Midbrain (tissue), 1 donor: ENCODE measurements at places on chromosomes 3 and 15.

- DNase-seq, result no peak
Measured at GRCh38 chr3:29370476-29371420, 89.9 kb downstream of the RBMS3 start.

GRCh38 chr3:71694358-71694999 lies 30.7 kb downstream of the EIF4E3 start:
- DNase-seq, result no peak

- DNase-seq, result no peak
Measured at GRCh38 chr3:109683746-109684145, 346.4 kb upstream of the DPPA4 start.

DNA sequence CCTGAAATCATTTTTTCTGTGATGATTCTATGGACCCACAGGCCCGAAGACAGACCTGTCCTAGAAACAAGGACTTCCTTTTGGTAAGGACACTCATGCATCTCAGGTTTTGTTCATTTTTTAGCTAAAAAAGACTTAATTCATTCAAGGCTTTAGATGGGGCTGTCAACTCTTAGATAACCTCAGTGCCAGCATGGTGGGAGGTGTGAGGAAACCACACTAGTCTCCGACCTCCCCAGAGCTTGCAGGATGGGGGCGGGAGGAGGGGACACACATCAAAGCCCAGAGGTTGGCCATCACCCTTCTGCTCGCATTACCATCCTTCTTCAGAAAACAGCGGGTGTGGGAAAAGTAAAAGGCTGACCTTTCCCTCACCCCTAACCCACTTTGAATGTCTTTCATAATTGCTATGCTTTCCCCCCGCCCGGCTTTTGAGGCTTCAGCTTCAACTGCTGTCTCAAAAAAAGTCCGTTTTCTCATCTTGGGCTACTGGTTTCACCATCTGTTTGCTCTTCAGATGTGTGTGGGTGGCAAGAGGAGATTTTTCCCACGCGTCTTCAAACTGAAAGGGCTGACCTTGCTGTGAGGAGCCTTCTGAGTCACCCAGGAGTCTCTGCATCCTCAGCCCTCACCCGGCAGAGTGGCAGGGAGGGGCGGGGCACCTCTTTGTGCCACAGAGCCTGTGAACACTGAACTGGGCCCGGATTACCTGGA lies 27.6 kb upstream of the CXCR6 start:
- DNase-seq, result no peak

DNA sequence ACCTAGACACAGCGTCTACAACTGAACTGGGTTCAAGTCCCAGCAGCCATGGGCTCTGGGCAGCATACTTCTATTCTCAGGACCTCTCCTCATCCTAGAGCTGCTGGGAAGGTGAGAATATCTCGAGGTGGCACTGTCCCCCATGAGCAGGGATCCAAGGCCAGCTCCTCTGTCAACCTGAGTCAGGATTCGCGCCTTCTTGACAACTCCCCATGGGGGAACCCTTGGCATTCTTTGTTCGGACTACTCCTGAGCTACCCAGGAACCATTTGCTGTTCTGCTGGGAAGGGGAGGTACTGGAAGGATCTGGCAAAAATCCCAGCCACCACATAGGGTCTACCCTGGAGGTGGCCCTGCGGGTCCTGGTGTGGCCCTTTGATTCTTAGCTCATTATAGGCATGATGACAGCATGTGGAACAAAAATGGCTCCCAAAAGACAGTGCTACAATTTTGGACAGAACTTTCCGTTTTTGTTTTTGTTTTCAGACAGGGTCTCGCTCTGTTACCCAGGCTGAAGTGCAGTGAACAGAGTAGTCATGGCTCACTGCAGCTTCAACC lies 22.3 kb downstream of the PLXNB1 start:
- no peak for DNase-seq

DNA sequence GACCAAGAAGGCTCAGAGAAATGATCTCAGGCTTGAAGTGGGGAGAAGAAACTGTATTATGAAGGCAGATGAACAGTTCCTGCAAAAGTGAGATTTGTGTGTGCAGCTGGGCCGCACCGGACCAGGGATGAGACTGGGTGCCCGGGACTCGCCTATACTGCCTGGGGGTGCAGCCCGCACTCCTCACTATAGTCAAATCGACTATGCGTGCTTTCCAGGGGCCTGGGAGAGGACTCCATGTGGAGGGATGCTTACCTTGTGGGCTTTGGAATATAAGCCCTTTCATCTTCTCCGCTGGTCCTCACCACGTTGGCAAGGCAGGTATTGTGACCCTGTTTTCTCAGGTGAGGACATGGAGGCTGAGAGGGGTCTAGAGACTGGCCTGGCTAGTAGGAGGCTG lies 32.9 kb upstream of the APOD start:
- no peak for DNase-seq

- DNase-seq, result no peak
Measured at GRCh38 chr3:37987315-37987697, 3.3 kb upstream of the VILL start.

DNA sequence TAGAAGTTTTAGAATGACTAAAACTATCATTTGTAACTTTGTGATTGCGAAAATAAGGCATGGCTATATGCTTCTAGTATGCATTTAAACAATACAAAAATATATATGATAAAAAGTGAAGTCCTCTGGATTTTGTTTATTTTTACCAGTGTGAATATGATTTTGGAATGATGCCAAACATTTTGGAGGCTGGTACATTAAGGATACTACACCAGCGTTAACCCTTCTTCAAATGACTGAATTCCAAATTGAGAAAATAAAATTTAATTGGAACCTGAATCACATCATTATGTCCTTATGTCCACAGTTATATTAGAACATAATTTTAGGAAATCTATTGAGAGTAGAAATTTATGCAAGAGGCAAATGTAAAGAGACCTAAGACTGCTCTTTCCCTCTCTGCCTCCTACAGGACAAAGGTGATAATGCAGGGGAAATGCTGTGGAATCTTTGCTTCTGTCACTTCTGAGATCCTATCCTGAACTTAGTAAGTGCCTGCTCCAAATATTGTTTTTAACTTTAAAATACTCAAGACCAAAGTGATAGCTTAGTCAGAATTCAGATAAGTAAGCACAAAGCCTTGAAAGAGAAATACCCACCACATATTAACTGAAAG lies 121.1 kb upstream of the NANOGP8 start:
- no peak for DNase-seq

DNA sequence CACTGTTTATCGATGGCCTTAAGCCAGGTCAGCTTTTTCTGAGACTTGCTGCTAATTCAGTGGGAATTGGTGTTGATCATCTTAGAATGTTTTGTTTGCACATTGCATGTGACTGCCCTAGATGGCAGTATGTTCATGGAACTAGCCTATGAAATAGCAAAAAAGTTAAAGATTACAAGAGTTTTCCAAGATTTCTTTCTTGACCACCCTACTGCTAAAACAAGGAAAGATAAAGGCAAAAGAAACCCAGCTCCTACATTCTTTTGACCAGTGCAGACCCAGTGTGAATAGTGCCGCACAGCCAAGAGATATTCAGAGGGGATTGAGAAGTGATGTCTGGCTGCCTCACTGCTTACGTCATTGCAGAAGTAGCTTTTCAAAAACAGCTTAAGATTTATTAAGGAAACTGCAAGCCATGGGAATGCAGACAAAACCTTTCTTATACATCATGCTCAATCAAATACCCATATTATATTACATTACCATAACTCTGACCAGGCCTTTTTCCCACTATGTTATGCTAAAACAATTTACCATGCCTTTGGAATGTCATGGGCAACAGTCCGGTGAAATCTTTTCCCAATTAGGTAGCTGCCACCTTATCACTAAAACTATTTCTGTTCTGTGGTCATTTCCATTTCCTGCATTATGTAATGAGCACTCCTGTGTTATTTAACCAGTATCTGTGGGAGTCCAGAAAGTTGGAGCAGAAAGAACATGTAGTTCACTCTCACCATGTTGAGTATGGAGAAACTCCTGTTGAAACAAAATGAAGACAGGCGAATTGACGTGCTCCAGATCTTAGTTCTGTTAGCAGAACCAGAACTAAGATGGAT lies 6.0 kb downstream of the PHLDB2 start:
- no peak for DNase-seq

GRCh38 chr3:188054541-188054940 lies 99.4 kb upstream of the LPP start:
- no peak for DNase-seq

- DNase-seq, result no peak
Measured at GRCh38 chr3:104133630-104134029, 1233.1 kb upstream of the ALCAM start.
